ENCODE measurements at places on chromosomes 16 and 17.

DNA sequence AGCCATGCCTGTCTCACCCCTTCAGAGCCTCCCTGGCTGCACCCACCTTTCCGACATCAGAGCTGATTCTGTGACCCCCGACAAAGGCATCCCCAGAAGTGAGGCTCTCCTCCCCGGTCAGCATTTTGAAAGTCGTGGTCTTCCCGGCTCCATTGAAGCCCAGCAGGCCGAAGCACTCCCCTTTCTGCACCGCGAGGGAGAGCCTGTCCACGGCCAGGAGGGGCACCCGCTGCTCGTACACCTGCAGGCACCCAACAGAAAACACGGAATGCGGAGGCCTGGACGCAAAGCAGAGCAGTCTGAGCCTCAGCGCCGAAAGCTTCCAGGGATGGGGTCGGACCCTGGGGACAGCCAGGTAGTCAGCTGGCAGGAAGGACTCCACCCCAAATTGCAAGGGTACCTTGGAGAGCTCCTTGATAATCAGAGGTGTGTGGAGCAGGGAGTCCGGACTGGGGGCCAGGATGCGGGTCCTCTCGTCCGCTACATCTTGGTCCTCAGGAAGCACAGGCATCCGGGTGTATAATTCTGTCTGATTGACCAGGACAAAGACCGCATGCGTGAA lies 13.1 kb upstream of the RNPS1 start:
- DNase-seq: no peak

- DNase-seq: no peak
These were observed 32.9 kb downstream of the PGS1 start for GRCh38 chr17:78411241-78411857.

DNA sequence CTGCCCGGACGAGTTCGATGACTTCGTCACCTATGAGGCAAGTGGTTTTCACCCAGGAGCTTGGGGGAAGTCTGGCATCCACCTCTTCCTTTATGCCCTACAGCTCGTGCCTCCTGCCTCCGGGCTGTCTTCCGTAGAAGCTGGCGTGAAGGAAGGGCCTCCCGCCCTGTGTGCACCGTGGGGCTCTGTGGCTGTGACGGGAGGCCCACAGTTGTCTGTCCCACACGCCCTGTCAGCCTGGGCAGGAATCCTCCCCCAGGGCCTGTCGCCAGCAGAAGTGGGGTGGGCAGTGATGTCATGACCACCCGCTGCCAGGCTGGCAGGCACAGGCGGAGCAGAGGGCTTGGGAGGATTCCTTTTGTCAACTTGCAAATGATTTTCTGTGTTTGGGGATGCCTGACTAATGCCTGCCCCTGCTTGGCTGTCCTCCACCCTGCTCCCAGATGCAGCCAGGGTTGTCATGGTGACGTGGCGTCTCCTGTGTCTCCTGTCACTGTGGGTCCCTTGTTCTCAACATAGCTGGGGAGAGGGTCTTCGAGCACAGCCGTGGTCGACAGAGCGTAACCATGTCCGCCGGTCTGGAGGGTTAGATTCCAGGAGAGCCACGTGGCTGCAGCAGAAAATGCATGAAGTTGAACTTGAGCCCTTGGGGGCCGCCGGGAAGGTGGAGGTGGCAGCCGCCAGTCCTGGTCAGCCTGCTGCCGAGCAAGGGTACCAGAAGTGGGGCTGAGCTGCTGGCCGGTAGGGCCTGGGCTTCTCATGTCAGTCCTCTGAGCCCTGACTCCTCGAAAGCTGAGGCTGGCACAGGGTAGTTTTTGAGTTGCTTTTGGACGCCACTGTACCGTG lies 46.1 kb downstream of the RAB11FIP3 start:
- DNase-seq: no peak

DNA sequence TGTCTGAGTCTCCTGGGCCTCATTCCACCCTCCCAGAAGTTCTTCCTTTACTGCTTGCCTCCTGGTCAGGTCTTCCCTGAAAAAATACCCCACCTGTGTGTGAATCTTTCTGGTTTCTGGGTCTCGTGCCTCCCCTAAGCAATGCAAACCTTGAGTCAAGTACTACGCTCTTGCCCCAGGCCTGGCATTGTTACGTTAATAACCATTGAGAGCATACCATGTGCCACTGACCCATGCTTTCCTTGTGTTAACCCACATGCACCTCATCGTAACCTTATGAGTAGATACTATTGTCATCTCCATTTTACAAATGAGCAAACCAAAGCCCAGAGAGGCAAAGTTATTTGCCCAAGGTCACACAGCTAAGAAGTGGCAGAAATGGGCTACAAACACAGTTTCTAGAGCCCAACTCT lies 25.4 kb upstream of the TOB1 start:
- no peak for DNase-seq

- no peak for DNase-seq
These were observed 13.2 kb upstream of the NUP93 start for GRCh38 chr16:56716761-56717160.

- DNase-seq: no peak
These were observed 168.6 kb upstream of the HS3ST4 start for GRCh38 chr16:25523183-25523582.

- no peak for DNase-seq
These were observed 22.1 kb upstream of the KDM8 start for GRCh38 chr16:27181019-27181790.

- no peak for DNase-seq
These were observed 17.7 kb upstream of the STH start for GRCh38 chr17:45981306-45981705.

DNA sequence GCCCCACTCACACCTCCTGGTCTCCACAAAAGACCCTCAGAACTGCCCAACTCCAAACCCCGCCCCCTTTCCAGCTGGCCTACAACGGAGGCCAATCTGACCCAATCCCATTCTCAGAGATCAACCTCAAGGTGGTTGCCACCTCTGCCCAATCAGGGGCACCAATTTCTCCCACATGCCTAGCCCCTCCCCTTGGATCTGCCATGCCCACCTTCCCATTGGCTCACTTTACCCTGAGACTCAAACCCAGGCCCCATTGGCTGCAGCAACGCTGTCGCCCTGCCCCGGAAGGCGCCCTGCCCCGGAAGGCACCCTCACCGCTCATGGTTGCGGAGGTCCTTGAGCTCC lies 10.6 kb downstream of the ZNF668 start:
- no peak for DNase-seq

- no peak for DNase-seq
These were observed 59.5 kb downstream of the CCDC182 start for GRCh38 chr17:57685499-57686132.

DNA sequence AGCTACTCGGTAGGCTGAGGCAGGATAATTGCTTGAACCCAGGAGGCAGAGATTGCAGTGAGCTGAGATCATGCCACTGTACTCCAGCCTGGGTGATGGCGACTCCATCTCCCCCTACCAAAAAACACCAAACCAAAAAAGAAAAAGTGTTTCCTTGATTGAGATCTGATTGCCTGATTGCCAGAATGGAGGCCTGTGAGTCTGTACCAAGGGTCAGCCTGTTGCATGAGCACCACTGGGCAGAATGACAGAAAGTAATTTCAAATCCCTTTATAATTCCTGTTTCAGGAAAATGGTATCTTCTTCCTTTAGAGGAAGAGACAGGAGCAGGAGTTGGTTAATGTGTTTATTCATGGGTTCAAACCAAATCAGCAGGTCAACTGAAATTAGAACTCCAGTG lies 8.5 kb downstream of the UBN1 start:
- no peak for DNase-seq
